ENCODE measurements at places on chromosomes 12 and 14. TPM values are rescaled to one million over a fixed set of nuclear protein-coding genes. Genes with fewer than 3 reads are reported as not detected.

CLEC12A gene
- not detected for polyA plus RNA-seq

RAB5B gene
- polyA plus RNA-seq: 85.6 TPM

DNA sequence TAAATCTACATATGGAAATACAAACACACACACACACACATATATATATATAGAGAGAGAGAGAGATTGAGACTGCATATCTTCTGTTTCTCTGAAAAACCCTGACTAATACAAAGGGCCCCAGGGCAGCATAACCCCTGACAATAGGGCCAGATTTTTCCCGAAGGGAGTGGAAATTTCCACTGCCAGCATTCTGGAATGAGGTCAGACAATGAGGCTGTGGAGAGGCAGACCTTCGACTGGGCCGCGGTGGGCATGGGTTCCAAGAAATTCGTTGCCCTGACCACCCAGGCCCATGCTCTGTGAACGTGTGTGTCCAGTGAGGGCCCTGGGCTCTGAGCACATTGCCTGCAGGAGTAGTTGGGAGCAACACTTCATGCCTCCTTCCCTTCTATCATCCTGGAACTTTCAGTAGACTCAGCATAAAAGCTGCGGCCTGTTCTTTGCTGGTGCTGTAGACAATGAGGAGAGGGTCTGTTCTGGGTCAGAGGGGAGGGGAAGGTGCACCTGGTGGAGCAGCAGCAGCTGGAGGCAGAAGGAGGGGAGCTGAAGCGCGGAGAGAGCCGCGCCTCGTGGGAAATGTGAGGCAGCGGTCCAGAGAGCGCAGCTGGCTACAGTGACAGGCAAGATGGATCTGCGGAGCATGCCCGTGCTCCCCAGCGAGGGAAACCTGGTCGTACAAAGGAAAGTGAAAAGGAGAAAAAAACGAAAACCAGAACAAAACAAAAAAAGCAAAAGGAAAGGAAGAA lies 25.6 kb upstream of the CCDC60 start:
- DNase-seq: no peak

- peak; percentile 45 for DNase-seq
These were observed 55.6 kb upstream of the PTHLH start for GRCh38 chr12:28027947-28028724.

GRCh38 chr12:107655281-107656065 lies 30.1 kb upstream of the PWP1 start:
- no peak for DNase-seq

DNA sequence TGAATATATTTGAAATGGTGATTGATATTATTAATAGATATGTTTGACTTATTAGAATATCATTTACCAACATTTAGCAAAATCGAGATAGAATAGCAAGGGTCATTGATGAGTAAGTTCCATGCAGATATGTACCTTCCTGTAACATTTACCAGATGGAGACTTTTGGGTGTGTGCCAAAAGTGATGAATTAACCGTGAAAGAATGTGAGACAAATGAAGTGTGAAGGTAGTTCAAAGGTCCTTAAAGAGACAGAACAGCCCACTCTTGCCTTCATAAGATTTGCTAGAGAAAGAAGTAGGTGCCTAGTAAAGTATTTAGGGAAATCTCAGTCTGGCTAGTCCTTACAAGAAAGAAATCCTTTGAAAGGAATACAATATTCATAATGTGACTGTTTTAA lies 45.5 kb downstream of the FGD4 start:
- DNase-seq: peak; percentile 77
